Stimulated activated CD4-positive, alpha-beta T cell treated with anti-CD3 and anti-CD28 coated beads, Interleukin-15, amount 100 ng/mL, for 48 hours (primary cell): ENCODE measurements at places on chromosomes 13 and 19.

DNA sequence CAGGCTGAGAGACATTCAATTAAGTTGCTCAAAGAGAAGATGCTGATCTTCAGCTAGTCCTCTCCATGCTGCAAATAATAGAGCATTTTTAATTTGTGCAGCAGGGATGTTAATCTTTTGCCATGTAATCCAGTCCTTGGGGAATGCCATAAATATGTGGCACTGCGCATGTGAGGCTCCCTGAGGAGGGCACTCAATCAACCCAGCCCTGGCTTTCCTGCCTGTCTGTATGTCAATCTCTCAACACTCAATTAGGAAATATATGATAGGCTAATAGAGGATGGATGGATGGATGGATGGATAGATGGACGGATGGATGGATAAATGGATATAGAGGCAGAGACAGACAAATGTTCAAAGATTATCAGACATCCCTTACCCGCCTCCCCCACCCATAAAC is 31.6 kb upstream of the POP4 start:
- DNase-seq: no peak

DNA sequence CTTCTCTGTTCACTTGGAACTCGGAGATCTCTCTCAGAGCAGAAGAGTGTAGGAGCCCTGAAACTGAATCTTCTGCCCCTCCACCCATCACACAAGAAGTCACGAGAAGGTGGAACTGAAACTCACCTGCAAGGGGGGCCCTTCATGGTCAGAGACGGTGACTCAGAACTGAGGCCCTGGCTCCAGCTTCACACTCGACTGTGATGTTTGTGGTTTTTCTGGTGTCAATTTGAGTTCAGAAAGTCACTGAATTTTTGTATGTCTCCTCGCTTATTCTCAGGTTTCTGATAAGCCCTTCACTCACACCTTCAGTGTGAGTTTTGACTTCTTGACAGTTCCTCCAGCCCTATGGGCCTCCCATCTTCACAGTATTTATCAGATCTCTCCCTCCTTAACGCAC is 23.1 kb downstream of the SIGLEC5 start:
- DNase-seq: peak; percentile 35

- no peak for DNase-seq
These were observed 25.9 kb upstream of the NAPA start for GRCh38 chr19:47540748-47541147.

DNA sequence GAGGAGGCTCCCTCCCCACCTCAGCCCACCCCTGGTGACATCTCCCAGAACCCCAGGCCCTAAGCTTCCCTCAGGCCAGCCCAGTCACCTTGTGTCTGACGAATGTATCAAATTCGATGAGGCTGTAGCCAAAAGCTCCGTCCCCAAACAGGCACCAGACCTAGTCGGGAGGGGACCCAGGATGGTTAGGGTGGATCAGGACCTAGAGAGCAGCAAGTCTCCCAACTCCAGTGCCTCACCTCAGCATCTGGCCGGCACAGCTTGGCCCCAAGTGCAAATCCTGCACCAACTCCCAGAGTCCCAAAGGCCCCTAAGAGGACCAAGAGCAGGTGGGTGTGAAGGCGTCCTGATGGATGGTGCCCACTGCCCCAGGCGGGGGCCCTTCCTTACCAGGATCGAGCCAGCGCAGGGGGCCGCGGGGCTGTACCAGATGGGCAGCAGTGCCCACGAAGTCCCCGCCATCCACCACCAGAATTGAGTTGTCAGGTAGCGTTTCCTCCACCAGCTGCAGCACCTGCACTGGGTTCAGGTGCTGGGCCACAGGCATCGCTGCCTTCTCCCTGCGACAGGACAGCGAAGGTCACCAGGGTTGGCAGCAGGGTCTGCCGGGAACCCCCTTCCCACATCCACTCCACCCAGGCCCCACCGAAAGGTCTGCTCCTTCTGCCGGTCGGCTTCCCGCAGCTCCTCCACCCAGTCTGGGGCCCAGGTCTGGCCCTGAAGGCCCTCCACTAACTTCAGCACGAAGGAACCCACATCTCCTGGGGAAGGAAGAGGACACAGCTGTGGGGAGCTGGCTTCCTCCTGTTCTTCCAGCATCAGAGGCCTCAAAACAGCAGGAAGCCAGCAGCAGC is 8.8 kb downstream of the SYDE1 start:
- no peak for DNase-seq

- no peak for DNase-seq
These were observed 11.7 kb upstream of the KL start for GRCh38 chr13:33004511-33004910.

- DNase-seq: no peak
These were observed 19.9 kb upstream of the TM9SF2 start for GRCh38 chr13:99481366-99481765.

GRCh38 chr19:41449079-41449864 is 6.3 kb downstream of the ERICH4 start:
- peak; percentile 43 for DNase-seq

GRCh38 chr13:25898991-25899390 is 152.8 kb downstream of the SHISA2 start:
- no peak for DNase-seq

GRCh38 chr13:95723438-95723837 is 46.5 kb downstream of the DNAJC3 start:
- no peak for DNase-seq

DNA sequence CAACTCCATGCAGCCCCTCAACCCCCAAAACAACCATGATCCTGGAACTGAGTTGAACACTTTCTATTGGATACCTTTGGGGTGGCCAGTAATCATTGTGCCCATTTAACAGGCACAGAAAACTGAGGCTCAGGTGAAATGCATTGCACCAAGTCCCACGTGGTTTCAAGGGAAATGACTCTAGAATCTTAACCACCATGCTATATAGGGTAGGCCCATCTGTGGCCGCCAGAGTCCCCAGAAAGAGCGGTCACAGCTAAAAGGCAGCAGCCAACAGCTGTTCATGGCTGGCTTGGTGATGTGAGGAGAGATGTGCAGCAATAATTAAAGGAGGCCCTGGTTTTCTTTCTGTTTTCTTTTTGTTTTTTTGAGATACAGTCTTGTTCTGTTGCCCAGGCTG is 2.6 kb downstream of the CNN1 start:
- no peak for DNase-seq

DNA sequence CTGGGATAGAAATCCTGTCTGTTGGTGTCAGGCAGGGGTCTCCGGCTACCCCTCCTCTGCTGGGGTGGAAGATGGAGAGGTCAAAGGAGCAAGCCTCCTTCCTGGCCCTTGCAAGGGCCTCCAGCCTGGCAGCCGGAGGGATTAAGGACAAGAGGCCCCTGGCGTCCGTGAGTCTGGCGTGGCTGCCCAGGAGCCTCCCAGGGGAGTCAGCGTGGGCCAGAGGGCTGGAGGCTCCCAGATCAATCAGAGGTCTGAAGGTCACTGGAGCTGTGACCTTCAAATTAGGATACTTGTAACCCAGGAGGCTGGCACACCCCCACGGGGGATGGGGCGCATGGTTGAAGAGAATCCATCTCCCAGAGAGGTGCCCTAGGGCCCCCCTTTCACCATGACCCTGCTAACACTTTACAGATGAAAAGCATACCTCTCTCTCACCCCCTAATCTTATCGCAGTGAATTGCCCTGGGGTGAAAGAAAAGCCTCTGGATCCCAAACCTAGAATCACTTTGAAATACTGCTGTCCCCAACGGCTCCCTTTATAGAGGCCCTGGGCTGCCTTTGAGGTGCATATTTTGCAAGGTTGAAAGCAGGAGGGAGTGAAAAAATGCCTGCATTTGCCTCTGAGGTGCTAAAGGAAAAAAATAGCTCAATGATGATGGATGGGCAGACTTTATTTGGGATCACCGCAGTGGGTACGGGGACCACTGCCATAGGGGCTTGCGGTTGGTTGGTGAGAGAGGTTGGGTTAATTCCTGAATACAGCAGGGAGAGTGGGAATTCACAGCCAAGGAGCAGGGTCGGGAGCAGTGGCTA is 44.9 kb upstream of the PEG3 start:
- DNase-seq: no peak

DNA sequence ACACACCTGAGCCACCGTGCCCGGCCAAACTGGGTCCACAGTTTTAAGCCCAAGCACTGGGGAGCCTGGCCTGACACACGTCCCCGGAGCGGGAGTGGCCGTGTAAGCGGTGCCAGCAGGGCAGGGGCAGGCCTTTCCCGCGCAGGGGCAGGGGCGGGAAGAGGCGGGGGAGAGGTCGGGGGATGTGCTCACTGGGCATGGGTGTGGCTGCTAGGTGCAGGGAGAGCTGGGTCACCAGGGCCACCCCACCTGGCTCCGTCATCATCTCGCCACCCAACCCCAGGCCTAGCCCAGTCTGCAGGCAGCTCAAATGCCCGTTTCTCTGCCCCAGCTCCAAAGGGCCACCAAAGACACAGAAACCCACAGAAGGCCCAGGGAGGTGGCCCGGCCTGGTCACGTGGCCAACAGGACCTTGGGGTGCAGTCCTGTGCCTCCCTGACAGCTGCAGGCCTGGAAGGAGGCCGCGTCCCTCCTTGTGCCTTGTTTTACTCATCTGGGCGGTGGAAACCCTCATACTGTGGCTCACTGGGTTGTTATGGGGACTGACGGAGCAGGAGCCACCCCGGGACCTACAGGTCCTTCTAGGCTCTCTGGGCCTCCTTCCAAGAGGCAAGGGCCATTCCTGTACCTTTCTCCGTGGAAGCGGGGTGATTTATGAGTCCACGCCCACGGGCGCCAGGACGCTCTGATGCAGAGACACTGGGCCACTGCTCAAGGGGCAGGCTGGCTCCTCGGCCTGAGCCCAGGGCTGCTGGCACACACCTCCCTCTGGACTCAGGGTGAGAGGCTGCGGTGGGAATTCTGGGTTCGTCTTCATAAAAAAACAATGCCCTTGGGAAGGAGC is 27.7 kb downstream of the MAP2K2 start:
- DNase-seq: no peak

DNA sequence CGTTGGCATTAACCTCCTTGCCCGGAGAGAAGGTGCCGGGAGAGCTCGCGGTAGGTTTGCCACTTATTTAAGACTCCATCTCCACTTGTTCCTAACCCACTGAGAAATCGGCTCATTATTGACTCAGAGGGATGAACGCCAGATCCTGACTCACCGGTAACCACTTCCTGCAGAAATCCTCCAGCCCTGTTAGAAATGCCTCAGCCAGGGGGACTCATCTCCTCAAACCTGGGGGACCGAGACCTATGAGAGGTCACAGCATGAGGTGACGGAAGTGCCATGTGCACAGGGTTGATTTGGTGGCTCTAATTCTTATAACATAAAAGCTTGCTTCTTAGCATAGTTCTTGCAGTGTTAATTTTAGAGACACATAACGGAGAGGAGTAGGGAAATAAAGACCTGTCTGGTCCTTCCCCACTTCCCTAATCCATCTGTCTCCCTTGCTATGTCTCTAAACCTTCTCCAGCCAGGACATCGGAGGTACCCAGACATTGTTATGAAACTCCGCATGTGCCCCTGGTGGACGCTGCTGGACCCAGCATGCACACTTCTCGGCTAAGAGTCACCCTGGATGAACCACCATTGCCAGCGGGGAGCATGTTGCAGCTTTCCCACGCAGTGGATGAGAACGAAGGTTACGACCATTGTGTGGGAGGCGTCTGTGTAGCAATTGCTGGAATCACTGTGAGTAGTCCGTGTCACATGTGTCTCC is 158.9 kb downstream of the EFNB2 start:
- DNase-seq: no peak

DNA sequence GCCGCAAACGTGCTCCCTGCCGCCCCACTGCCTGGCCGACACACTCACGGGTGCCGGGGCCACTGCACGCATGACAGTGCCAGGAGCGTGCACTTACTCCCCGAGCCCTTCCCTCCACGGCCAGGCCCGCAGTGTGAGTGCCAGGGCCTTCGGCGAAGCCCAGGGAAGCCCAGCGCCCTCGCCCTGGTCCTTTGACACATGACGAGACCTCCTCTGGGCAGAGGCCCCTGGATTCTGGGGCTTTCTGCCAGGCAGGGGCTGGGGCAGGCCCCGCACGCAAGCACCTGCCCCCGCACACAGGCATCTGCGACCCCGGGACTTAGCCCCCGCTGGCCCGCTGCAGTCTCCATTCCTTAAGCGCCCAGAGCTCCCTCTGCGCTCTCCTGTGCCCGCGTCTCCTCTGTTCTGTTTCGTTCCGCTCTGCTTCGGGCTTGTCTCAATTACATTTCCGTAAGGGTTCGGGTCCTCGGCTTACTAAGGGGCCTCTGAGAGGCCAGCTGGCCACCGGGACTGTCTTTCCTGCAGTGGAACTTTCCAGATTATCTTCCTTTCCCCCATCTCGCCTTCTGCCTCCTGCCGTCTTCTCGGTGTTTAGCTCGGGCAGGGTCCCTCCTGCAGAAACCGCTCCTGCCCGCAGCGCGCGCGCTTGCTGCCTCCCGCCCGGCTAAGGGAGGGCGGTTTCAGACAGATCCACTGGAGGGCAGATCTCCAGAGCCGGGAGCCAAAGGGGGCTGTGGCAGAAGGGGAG is 98.8 kb downstream of the ING1 start:
- DNase-seq: no peak
